Activated CD4-positive, alpha-beta T cell treated with anti-CD3 and anti-CD28 coated beads, Interleukin-2, amount 10 ng/mL, durations not matched to agents 24 days and 14 days (primary cell): ENCODE measurements at places on chromosomes 3 and 15. TPM values are rescaled to one million over a fixed set of nuclear protein-coding genes. Genes with fewer than 3 reads are reported as not detected.

DNA sequence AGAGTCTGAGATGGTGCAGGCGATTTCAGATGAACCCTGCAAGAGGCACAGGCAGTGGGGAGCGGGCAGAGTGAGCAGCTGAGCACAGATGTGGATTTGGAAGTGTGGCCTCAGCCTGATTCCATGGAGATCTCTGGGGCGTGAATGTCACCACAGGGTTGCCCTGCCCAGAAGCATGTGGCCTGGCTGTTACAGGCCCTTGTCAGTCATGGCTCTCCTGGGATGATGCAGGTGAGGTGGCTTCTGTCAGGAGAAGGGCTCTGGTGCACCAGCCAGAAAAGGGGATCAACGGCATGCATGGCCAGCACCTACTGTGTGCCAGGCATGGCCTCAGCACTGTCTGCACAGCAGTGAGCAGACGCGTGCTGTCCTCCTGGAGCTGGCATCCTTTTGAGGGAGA lies 11.9 kb downstream of the HDAC11 start:
- DNase-seq = no peak

DNA sequence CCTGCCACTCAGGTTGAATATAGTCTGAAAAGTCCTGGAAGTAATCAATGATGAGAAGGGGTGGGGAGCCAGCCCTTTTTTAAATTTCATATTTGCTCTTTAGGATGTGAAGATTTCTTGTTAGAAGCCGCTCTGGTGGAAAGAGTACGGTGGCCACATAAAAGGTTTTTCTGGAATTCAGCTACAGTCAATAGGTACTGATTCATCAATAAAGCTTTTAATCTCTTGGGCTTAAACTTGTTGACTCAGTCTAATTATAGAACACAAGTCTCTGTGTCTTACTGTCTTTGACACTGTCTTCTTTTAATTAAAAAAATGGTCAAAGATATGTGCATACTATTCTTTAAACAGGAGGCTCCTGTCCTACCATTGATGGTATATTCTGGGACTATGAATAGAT lies 99.9 kb upstream of the TP63 start:
- DNase-seq = no peak

GJD2 gene
- not detected in 2 replicates for total RNA-seq

DNA sequence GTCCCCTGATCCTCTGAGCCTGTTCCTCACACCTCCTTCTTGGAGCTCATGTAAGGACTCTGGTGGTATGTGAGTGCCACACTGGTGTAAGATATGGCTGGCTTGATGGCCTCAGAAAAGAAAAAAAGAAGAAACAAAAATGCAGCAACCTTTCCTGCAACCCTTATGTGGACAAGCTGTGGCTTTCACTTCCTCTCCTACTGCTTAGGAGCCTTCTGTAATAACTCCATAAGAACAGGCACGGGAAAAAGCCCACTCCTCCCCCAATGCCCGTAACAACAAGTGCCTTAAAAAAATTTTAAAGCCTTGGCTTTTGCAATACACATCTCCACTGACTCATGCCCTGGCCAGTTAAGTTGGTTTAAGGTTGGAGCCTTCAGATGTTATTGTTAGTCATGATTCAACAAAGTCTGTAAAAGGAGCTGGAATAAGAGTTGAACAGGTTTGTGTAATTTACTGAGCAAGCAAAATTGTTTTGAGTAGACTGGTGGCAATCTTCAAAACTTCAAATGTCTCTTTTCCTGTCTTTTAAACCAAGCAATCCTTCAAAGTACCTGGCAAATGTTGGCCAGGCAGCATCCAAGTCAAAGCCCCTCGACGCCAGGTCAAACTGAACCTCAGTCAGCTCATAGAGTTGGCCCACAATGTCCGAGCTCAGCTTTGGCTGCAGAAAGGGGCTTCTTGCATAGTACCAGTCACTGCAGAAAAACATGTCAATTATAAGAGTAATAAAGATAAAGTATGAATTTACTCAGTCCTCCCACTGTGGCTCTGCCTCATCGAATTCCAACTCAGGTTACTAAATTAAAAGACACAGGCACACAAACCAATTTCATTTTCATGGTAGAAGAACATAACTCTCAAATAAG lies 22.9 kb downstream of the FYCO1 start:
- no peak for DNase-seq

GRCh38 chr3:48571938-48572337 lies 8.4 kb upstream of the UCN2 start:
- no peak for DNase-seq

DNA sequence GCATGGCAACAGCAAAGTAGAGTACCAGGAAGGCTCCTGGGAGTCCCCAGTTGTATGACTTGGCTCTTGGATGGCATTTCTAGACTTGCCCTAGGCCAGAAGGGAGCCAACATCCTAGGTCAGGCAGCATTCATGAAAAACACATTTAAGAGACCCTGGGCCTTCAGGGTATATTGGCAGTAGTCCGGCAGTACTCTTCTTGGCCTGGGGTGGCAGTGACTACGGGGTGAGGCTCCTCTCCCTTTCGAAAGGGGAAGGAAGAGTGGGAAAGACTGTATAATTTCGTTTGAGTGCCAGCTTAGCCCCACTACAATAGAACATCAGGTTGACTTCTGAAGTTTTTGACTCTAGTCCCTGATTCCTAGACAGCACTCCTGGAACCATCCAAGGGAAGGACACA lies 136.4 kb downstream of the ZIC4 start:
- no peak for DNase-seq
